Smooth muscle cell of the brain vasculature (primary cell): ENCODE measurements at places on chromosomes 13 and 19.

- no peak for DNase-seq
Observed at GRCh38 chr13:26412263-26412662, 145.2 kb upstream of the WASF3 start.

GRCh38 chr19:13121551-13122274 lies 3.6 kb downstream of the NACC1 start:
- DNase-seq = no peak

GRCh38 chr19:54077334-54077733 lies 3.8 kb downstream of the TARM1 start:
- DNase-seq = no peak

DNA sequence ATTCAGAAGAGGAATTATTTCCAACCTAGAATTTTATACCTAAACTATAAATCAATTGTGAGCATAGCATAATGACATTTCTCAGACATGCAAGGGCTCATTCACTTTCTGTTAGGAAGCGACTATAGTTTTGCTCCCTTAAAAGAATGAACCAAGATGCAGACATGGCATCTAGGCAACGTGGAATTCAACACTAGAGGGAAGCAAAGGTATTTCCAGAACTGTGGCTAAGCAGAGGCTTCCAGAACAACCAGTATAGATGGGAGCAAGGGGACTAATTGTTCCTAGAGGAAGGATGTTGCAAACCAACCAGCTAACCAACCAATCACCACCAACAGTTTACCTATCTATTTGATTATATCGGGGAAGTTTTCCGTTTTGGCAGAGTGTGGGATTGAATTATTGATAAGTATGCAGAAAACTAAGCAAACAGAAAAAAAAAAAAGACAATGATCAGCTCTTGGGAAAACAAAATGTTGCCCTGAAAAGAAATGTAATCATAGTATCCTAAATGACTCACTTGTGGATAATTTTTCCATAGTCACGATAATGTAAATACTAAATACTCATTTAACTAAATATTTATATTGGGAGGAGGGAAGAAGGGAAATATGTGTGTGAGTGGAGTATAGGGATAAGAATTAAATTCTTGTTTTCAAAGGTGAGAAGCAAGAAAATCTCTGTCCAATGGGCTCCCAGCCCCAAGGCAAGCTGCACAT lies 21.1 kb downstream of the ARL11 start:
- DNase-seq = no peak

DNA sequence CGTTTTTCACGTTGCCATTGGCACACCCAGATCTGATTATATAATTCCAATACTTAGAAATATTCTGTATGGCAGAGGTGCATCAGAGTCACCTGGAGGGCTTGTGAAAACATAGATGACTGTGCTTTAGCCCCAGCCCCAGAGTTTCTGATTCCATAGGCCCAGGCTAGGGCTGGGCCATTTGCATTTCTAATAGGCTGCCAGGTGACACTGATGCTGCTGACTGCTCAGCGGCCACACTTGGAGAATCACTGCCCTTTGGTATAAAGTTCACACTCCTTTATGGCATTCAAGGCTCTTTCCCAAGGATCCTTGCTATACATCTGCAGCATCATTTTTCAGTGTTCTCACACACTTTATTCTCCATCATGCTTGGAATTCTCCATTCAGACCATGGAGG lies 137.1 kb downstream of the AKAP11 start:
- no peak for DNase-seq

DNA sequence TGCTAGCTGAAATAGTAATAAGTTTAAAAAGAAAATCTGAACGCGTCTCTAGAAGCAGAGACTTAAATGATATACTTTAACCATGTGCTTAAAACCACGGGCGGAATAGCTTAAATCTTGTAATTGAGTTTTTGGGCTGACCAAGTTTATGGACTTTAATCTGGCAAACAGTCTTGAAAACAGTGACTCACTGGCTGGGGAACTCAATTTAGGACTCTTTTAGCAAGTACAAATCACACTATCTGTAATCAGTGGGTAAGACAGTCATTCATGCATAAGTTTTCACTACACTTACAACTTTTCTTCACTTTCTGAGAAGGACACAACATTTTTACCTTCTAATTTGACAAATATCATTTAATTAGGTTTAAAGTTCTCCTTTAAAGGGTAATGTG lies 26.8 kb downstream of the ZNF627 start:
- DNase-seq = no peak

DNA sequence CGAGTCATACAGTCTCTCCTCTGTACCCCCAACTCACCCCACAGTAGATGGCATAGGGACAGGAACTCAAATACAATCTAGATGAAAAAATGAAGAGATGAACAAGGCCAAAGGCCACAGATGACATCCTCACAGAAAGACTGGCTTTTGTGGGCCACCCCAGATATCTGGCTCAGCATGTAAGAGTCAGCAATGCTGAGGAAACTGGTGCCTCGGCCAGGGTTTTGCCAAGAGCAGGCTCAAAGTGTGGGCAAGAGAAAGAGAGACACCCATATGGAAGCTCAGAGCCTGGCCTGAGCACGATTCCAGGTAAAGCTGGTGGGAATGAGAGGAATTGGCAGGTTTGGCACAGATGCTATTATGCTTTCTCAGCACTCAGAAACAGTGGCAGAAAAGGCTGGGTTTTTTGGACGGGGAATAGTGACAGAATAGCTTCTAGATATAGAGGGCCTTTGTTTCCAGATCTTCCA lies 460.6 kb downstream of the FOXO1 start:
- DNase-seq = no peak

- DNase-seq = no peak
Observed at GRCh38 chr19:28009696-28010095, 1203.3 kb downstream of the UQCRFS1 start.

- DNase-seq = no peak
Observed at GRCh38 chr19:55275851-55276719, 3.8 kb downstream of the HSPBP1 start.

DNA sequence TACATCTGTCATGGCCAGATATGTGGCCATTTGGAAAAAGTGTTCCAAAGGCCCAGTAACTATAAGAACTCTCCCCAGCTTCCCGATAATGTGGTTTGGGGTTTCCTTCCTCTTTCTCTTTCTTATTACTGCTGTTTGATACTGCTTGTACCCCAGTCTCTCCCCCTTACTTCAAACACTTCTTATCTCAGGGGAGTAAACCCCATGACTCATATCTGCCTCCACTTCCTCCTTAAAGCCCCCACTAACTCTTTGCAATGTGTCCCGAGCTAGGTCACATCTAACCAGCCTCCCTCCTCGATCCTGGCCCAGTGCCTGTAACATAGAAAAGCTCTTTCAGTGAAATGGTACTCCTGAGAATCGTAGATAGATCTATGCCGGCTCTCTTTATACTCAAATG lies 82.4 kb upstream of the STARD13 start:
- DNase-seq = no peak

DNA sequence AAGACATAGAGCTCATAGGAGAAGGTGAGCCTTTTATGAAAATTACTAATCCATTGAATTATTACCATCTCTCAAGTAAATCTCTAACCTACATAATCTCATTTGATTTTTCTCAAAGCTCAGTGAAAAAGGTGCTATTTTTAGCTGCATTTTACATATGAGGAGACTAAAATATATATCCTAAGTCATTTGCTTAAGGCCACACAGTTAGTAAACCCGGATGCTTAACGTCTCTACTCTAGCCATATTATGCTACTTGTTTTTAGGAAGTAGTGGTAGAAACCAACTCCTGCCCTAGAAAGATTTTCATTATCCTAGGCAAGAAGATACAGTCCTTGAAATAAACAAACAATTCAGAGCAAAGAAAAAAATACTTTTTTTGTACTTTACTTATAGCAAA lies 108.9 kb downstream of the RBM26 start:
- no peak for DNase-seq

- DNase-seq = no peak
Observed at GRCh38 chr13:30872685-30873461, 33.2 kb upstream of the MEDAG start.

- no peak for DNase-seq
Observed at GRCh38 chr19:46766569-46767317, 20.5 kb upstream of the STRN4 start.

DNA sequence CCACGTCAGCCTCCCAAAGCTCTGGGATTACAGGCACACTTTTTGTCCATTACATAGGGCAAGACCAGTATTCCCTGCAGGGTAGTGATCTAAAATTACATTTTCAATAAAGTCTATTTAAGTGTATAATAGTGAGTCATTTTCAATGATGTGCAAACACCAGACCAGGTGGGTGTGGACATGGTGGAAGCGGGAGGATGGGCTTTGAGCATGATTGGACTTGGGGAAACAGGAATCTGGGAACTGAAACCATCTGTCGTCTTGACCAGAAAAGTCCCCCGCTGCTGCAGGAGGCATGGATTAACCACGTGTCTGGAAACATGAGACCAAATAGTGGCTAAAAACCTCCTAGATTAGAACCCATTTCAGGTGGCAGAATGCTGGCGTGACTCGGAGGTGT lies 4.9 kb downstream of the FXYD3 start:
- DNase-seq = peak; percentile 52
